Activated CD4-positive, alpha-beta T cell treated with anti-CD3 and anti-CD28 coated beads, Interleukin-2, amount 50 U/mL, for 48 hours (primary cell): ENCODE measurements at places on chromosomes 1 and 21.

- DNase-seq, result no peak
These were observed 11.7 kb downstream of the FAM78B start for GRCh38 chr1:166155108-166155507.

- DNase-seq, result peak; percentile 19
These were observed 776 bp downstream of the ITSN1 start for GRCh38 chr21:33642896-33643657.

DNA sequence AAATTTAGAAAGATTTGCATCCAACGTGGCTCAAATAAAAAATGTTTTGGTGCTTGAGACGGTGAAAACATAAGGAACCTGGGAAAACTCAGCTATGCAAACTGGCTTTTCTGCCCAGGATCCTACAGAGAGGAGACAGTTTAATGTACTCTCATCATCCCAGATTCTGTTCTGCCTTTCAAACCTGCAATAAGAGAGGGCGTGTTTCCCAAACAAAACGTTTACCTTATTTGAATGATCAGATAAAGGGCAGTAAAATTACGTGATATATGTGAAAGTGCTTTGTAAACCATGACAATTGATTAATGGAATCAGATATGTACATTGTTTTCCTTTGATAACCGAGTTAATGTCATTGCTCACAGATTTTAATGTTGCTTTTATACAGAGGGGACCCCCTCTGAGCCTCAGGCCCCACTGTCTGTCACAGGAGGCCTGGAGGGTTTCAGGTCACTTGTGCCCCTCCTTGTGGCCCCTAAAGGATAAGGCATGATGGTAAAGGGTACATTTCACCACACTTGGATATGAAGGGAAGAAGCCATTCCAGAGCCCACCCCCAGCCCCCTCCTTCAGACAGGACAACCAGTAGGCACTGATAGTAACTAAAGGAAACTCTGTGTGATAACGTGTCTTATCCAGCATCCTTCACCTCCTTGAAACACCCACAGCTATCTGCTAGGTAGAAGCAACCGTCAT is 157.6 kb downstream of the EDEM3 start:
- DNase-seq, result no peak

DNA sequence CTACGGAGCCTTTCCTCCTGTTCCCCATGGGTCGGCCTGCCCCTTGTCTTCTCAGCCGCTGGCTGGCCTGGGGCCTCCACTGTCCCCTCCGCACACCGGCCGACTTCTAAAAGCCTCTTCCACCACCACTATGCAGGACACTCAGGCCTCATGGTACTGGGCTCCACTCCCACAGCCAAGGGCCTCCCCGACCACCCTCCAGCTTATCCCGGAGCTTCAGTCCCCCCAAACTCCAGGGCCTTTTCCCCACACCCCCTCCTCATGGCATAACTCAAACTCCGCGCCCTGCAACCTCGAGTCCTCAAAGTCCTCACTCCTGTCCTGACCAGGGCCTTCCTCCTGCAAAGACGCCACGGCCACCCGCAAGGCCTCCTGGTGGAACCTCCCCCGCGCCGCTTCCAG is 2.0 kb downstream of the LRRC41 start:
- no peak for DNase-seq

DNA sequence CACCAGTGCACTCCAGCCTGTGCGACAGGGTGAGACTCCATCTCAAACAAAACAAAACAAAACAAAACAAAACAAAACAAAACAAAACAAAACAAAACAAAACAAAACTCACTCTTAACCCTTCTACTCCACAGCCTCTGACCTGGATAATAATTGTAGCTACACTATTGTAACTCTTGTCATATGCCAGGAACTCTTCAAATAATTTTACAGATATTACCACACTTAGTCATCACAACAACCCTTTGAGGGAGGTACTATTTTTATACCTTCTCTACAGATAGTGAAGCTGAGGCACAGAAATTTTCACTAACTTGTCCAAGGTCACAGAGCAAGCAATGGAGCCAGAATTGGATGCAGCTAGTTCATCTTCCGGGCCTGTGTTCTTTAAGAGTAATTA is 547.8 kb downstream of the ADGRL2 start:
- DNase-seq, result no peak

DNA sequence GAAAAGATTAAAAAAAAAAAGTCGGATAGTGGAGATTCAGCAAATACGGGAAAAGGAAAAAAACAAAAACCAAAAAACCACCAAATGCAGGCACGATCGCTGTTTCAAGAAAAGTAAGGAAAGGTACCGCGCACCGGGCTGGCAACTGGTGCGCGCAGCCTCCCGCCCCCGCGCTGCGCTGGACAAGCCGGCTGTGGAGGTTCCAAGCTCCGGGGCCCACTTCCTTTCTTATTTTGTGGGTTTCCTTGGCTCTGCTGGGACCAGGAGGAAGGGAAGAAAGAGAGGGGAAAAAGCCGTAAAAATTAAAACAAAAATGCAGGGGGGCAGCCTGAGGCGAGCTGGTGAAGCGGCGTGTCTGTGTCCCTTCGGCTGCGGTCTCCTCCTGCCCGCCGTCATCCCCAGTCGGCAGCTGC is 233 bp downstream of the ADAMTS5 start:
- no peak for DNase-seq

GRCh38 chr1:88237058-88237457 is 447.0 kb upstream of the PKN2 start:
- DNase-seq, result no peak

GRCh38 chr1:28642056-28642846 is 616 bp downstream of the TAF12 start:
- DNase-seq, result no peak

GRCh38 chr1:244089561-244089960 is 38.5 kb downstream of the ZBTB18 start:
- DNase-seq, result no peak

- DNase-seq, result no peak
These were observed 5.6 kb downstream of the ARHGEF16 start for GRCh38 chr1:3459940-3460671.

GRCh38 chr1:30920827-30921226 is 12.3 kb upstream of the SDC3 start:
- DNase-seq, result no peak

DNA sequence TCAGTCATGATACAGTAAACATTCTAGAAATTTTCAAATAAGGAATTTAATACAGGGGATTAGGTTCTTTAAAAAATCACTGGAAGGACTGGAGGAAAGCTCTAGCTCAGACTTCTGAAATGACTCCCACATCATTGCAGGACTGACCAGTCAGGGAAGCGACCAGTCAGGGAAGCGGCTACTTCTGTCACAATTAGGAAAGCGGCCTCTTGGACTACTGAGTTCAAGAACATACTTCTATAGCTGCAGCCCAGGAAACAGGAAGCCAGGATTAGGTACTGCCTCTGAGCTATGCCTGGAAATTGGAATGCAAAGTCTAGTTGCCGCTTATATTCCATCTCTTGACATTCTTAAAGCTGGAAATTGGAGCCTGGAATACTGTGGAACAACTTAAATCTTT is 45.5 kb downstream of the USP25 start:
- DNase-seq, result no peak

- DNase-seq, result no peak
These were observed 22.5 kb upstream of the DPYD start for GRCh38 chr1:97943354-97943753.

- DNase-seq, result no peak
These were observed 126.8 kb downstream of the ITSN1 start for GRCh38 chr21:33769057-33769456.

- DNase-seq, result no peak
These were observed 274.4 kb upstream of the FMN2 start for GRCh38 chr1:239817276-239817675.

GRCh38 chr1:169514566-169515270 is 29.0 kb upstream of the SLC19A2 start:
- DNase-seq, result no peak

GRCh38 chr1:5693568-5693967 is 298.7 kb downstream of the NPHP4 start:
- DNase-seq, result no peak

DNA sequence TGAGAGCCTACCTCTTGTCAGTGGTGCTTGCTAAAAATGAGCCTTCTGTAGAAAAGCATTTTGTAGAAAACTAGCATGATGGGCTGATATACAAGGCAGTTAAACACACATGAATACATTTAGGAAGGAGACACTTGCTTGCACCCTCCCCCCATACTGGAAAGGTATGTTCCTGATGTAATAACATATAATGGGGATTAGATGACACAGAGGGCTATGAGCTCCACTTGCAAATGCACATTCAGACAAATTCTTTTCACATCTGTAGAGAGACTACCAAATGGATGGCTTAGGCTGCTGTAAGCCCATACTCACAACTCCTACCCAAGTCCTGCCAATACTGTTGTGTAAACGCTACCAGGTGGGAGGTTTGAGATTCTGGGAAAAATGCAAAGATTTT is 634.0 kb downstream of the SMYD3 start:
- DNase-seq, result no peak

DNA sequence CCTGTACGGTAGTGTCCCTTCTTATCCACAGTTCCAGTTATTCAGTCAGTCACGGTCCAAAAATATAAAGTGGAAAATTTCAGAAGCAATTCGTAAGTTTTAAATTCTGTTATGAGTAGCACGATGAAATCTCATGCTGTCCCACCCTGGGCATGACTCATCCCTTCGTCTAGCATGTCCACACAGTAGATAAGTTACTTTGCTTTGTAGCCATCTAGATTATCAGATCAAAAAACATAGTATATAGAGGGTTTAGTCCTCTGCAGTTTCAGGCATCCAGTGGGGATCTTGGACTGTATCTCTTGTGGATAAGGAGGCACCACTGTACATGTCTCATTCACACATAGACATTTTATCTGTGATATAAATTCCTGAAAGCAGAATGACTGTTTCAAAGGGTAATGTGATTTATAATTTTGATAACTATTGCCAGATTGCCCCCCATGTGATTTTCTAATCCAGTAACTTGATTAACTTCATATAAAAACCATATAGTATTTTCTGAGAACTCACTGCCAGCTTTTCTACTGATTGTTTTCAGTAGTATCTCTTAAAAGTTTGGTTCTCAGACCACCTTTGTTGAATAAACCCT is 143.3 kb downstream of the DYRK1A start:
- no peak for DNase-seq

DNA sequence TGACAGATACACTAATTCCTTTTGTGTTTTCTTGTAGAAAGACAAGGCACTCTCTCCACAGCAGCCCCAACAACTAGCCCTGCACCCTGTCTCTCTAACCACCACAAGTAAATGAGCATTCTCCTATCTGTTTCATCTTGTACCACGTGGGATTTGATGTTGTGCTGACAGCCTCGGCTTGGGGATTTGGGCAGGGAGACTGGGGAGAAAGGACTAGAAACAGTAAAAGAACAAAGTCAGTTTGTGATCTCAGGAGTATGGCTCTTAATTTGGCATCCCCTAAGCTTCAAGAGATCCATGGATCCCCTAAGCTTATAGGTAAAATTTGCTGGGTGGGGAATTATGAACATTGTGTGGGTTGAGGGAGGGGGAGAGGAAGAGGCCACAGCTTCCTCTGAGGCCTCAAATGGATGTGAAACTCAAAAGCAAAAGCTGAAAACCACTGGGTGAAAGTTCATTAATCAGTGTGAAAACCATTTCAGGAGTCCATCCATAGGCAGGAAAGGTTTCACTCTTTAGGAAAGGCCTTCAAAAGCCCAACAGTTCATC is 3.1 kb downstream of the C1orf162 start:
- DNase-seq, result peak; percentile 29

GRCh38 chr1:184624626-184625025 is 130.0 kb downstream of the EDEM3 start:
- DNase-seq, result no peak

GRCh38 chr1:18823438-18823837 is 36.0 kb downstream of the TAS1R2 start:
- no peak for DNase-seq

DNA sequence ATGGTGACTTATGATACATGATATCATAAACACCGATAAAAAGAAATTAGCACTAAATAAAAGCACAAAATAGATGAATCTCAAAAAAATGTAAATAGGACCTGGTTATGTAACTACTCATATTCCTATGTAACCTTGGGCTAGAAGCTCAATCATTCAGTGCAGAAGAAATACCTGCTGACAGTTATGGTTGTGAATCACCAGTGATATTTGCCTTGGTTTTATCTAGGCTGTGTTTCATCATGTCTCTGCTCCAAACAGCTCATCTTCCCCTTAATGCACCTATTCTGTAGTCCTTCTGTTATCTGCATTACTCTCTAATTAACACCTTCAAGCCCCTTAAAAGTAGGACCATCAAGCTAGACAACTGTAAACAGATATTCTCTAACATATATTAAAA is 16.3 kb upstream of the PIGC start:
- DNase-seq, result no peak

DNA sequence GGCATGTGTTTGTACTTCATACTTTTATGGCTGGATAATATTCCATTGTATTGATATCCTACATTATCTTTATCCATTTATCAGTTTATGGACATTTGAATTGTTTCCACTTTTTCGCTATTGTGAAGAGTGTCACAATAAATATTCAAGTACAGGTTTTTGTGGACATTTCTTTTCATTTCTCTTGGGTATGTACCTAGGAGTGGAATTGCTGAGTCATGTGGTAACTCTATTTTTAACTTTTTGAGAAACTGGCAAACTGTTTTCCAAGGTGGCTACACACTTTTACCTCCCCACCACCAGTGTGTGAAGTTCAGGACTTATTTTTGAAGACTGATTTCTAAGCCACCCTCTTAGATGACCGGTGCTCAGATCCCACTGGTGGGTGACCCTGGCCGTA is 39.0 kb upstream of the DSCAM start:
- no peak for DNase-seq

GRCh38 chr1:94544706-94545490 is 3.3 kb upstream of the F3 start:
- no peak for DNase-seq

- peak; percentile 88 for DNase-seq
These were observed 53.4 kb downstream of the RPS6KA1 start for GRCh38 chr1:26582836-26583460.

- no peak for DNase-seq
These were observed 17.7 kb downstream of the CRYZ start for GRCh38 chr1:74715236-74715502.

DNA sequence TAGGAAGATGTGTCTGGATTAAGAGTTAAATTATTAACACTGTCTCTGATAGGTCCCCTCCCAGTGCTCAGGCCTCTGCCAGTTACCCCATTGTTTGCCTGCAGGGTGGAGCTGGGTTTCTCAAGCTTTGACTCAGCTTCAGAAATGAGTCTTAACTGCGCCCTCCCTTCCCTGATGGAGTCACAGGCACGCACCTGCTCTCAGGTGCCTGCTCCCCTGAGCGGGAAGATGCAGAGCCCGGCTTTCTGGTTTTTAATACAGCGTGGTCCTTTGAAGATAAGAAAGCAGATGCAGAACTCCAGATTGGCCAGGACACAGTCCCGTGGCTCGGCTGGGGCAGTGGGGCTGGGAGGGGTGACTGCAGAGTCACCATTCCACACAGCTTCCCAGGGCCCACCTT is 3.2 kb upstream of the SPRR4 start:
- no peak for DNase-seq
